ENCODE measurements at places on chromosomes 3 and 15.

- no peak for DNase-seq
These were observed 41.6 kb downstream of the DMXL2 start for GRCh38 chr15:51580982-51581381.

GRCh38 chr3:177314897-177315296 is 117.6 kb upstream of the TBL1XR1 start:
- no peak for DNase-seq

DNA sequence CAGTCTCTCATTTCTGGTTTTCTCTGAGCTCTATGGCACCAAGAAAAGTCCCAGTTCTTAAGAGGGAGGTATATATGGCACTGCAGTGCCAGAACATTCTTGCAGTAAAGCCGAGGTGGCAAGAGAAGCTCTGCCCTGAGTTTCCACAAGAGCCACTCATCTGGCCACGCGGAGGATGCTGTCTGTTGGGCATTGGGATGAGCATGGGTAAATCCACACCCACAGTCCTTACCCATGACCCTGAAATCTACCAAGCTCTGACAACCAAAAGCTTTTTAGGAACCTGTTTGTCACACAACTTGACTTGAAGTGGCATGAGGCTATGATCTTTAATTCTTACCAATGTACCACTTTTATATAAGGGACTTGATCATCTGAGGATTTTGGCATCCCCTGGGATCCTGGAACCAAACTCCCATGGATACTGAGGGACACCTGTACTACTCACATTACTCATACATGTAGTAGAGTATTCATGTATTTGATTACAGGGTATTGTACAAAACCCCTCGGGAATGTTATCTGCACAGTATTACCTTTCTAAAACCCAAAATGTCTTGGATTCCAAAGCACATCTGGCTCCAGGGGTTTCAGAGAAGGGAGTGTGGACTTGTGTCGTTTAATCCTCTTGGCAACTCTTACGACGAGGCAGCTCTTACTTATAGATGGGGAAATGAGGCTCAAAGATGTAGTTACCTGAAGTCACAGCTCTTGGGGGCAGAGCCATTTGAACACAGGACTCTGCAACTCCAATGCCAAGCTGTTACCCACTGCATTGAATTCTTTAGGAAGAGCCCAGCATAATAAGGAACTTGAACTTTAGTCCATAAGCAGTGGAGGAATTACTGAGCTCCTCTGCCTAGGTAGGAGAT is 8.8 kb downstream of the RPL32 start:
- no peak for DNase-seq

DNA sequence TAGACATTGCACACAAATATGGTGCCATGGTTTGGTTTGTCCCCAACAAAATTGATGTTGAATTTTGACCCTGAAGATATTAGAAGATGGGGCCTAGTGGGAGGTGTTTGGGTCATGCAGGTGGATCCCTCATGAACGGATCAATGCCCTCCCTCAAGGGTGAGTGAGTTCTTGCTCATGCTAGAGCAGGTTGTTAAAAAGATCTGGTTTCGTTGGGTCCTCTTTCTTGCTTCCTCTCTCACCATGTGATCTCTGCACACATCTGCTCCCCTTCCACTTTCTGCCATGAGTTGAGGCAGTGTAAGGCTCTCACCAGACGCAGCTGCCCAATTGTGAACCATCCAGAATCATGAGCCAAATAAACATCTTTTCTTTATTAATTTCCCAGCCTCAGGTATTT is 87.8 kb upstream of the MDFIC2 start:
- no peak for DNase-seq

- no peak for DNase-seq
These were observed 199.6 kb downstream of the EFHB start for GRCh38 chr3:19734453-19734852.

DNA sequence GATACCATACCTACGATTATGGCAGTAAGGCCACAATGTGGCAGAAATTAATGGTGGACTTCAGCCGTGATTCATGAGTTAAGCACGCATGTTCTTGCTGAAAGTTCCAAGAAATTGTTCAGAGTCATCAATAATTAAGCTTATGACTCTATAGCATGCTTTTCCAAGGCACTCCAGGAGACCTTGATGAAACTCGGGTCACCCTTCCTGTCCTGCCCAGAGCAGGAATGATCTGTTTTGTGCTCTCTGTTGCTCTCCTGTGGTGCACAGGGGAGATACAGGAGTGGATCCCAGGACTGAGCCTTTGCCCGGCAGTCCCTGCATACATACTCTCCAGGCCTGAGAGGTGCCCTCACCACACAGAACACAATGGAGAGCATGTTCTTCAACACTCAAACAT is 141.6 kb upstream of the SLC2A2 start:
- peak; percentile 30 for DNase-seq

DNA sequence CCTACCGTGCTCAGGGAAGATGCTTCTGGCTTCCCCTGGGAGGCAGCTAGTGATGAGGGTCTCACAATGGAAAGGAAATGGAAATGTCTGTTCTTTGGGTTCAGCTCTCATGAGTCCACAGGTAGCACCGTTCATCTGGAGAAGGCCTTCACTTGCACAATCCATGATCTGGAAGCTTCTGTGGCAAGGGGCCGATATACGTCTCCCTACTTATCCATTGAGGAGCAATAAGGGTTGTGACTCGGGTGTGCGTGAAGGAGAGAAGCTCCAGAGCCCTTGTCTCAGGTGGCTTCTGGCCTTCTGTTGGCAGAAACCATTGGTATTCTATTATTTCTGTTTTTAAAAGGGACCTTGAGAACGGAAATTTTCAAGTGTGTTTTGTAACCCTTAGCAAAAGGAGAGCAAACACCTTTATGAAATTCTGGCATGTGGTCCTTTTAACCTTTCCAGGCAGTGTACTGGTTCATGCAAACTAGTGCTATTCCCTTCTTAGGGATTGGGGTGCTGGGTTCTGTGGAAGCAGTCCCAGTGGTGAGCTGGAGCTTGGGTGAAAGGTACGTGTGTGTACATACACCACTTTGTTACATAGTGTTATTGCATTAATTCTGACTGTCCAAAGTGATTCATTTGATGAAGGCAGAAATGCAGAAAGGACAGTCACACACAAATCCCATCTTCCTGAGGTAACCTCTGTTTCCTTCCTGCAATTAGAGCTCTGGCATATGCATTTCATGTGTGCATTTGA is 32.5 kb downstream of the KLF13 start:
- DNase-seq = no peak

DNA sequence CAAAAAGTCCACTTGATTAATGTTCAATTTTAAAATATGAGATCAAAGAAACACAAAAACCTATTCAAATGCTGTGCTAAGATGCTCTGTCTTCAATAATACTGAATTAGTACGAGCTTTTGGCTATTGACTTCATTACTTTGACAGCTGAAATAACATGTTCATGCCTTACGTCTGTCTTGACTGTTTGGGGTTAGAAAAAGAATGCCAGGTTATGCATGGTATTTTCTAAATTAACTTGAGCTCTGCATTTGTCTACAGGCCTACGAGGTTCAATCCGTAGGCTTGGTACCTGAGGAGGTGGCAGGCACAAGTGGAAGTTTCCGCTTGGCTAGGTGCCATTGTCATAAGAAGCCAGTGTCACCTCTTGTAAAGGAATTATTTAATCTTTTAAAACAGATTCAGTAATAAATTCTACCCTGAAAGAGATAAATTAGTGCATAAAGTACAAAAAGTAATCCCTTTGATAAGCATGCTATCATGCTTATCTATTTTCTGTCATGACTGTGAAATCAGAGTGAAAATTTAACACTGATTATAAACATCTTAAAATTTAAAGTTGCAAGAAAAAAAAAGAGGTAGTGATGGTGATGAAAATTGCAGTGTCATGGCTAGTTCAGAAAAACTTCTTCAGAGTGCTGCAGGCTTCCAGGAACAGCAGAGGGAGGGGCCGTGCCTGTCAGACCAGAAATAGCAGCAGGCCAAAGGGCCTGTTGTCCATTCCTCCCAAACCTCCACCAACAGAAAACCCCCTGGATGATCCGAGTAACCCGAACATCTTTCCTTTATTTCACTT is 115.7 kb downstream of the ARRDC4 start:
- no peak for DNase-seq

- DNase-seq = no peak
These were observed 23.5 kb downstream of the RAB6B start for GRCh38 chr3:133872161-133872560.

- peak; percentile 75 for DNase-seq
These were observed 120.0 kb downstream of the ATG7 start for GRCh38 chr3:11392014-11392859.

DNA sequence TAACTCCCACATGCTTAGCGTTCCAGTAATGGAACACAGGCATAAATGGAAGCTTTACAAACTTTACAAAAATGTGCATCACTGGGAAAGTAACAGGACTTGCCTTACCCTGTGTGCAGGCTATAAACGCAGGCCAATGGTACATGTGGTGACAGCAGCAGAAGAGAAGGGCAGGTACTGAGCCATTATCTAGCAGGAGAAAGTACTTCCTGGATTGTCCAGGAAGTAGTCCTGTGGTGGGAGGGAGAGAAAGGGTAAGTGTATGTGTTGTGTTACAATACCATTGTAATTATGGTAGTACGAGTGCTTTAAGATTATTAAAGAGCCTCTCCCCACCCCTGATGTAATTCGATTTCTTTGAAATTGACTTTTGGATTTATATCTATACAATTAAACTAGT is 5.3 kb downstream of the ATP1B3 start:
- no peak for DNase-seq

DNA sequence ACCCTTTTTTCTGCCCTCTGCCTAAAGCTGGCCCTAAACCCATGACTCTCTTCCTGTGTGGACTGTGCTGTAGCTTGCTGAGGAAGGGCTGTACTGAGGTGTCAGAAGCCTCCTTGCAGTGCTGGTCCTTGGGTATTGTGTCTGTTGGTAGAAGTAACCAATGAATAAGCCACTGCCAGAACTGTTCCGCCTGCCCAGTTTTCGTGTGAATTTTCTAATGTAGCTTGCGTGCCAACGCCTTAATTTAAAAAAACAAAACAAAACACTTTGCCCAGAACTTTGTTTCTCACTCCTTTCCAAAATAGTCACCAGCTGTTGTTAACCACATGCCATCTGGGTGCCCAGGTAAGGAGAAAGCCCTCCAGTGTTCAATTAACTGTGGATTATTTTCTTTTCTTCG is 101.9 kb downstream of the KLHL25 start:
- no peak for DNase-seq

DNA sequence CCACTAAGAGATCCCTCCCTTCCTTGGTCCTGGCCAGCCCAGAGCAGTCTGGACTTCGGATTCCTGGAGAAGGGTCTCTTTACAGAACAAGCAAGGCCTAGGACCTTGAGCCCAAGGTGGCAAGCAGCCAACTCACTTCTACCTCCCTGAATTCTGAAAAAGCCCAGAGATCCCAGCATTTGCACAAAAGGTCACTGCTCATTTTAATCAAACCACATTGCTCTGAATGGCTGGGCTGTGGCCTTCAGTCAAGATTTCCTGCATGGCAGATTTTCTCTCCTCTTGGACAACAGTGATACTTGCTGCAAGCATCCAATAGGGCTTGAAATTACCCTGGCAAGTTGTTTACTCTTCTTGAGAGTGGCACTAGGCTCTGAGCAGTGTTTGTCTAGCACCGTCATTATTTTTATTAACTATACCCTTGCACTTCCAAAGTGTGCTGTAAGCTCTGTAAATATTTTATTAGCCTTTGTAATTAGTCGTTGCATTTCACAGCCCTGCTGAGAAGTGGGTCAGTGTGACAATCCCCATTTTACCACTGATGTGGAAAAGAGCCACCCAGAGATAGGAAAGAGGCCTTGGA is 274.7 kb upstream of the CTNNB1 start:
- no peak for DNase-seq

DNA sequence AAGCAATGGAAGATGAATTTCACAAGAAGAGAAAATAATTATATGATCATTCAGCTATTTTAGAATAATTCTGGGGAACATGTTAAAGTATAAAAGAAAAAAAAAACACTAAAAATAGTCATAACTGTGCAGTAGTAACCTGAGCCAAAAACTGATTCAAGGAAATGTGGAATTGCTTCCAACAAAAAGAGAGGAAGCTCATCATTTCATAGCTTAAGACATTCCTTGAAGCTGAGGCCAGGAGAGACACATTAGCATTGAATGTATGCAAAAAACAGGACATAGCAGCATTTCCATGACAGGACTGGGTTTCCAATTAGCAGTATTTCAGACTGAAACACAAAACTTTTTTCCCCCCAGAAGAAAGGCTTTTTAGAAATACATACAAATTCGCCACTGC is 27.7 kb upstream of the LRRN1 start:
- no peak for DNase-seq

DNA sequence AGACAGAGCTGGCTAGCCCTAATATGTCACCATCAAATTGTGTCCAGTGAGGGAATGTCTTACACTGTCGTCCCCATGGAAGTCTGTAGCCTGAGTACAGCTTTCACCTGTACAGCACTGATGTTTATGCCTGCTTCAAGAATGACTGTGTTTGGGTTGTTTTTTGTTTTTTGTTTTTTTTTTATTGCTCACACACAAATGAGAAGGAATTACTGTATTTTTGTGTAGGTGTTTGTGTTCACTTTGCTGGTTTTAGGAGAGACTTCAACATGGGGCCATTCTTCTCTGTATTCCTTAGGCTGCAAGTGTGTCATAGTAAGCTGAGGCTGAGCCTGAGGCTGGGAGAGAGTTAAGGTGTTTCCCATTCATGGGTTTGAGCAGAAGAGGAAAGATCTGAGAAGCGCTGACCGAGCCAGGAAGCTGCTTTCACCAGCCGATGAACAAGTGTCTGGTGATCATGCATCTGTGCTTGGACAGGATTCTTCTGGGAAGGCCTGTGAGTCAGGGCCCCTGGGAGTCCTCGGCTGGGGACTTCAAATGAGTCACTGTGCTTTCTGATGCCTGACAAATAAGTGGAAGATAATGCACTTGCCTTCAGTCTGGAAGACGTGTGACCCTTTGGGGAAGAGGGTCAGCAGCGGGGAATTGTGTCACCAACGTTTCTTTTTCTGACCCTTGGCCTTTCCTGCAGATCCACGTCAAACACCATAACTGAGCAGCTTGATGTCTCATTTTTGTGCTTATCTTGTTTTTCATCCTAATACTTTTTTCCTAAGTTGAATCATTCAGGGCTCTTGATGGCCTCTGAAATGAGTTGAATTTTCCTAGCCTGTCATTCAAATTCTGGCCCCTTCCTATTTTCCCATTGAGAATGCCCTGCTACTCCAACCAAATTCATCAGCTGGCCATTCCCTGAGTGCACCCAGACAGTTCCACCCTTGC is 36.7 kb upstream of the ZBTB38 start:
- peak; percentile 41 for DNase-seq

DNA sequence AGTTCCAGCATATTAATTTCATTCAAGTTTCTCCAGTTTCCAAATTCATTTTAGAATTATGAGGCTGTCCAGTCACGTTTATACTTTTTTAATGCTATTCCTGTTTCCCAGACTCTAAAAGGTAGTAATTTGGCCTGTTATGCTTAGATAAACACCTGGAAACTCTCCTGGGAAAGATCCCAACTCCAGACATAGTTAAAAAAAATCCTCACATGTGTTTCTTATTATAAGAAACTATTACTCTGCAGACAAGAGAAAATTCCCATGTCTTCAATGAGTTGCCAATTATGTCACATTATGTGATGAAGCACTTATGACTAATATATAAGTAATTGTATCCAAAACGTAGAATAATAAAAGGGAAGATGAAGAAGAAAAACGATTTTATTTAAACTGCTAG is 137.1 kb upstream of the TMC3 start:
- DNase-seq = no peak

GRCh38 chr3:114635878-114636277 is 342.1 kb downstream of the TIGIT start:
- DNase-seq = no peak
